ENCODE measurements at places on chromosomes 2 and 18.

GRCh38 chr2:12192762-12193161 lies 446.3 kb downstream of the LPIN1 start:
- no peak for DNase-seq

DNA sequence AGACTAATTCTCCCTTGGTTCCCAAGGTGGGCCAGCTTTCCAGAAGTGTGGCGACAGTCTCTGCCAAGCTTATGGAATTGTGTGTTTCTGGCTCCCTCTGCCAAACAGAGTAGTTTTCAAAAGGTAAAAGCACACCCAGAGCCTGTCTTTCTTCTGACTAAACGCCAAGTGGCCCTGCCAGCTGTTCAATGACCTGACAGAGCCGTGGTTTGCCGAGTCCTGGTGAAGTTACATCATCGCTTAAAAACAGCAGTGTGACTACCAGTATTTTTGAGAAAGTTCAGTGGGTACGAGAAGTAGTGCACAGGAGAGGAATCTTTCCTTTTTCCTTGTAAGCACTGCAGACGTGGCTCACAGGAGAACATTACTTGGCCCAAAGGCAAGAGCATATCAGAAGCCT lies 1.9 kb downstream of the PER2 start:
- DNase-seq: no peak

- no peak for DNase-seq
Measured at GRCh38 chr2:190069936-190070696, 7.6 kb upstream of the MSTN start.

GRCh38 chr2:99572373-99573164 lies 82.8 kb upstream of the REV1 start:
- DNase-seq: no peak

- DNase-seq: no peak
Measured at GRCh38 chr2:24304098-24304497, 56.2 kb downstream of the ITSN2 start.

DNA sequence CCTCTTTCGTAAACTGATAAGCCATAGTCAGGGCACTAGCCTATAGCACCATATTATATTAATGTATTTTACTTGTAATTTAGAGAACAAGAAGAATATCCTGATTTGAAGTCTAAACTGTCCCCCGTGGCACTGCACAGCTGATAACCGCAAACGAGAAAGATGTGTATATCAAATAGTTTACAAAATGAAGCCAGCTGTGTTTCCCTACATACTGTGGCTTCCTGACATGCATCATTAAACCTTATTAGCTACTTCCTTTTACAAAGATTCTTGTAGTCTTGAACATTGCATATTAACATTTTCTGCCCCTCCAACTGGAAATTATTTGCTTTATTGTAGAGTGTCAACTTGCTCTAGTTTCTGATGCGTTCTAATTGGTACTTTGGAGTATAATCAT lies 153.5 kb upstream of the NFATC1 start:
- no peak for DNase-seq

DNA sequence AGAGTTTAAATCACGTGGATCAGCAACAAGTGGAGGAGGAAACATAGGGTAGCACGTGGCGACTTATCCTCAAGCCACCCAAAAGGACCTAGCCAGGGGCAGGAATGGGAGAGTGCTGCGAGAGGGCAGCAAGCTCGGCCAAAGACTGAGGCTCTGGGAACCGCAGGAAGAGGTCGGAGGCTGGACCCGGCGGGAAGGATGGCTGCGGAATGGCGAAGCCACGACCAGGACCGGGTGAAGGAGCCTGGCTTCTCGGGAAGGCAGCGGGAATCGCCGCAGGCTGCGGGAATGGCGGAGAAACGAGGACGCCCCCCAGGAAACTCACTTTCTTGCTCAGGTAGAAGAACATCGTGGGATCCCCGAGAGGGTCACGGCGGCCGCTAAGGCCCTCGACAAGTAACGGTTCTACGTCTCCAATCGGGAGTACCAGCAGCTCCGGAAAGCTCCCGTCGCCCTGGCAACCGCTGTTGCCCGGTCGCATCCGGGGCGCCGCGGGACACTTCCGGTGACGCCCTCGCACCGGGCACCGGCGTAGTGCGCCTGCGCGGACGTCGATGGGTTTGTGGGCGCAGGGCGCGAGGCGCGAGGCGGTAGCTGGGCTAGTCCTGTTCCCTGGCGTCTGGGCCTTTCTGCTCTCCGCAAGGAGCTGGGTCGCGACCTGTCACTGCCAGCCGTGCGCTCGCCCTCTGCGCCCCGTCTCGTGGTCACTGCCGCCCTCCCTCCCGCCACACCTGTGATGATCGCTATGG lies at the start of gene WDR35:
Gene WDR35, minus strand, starts transcription at position 439 of the 749 bp plus-strand sequence. Its CDS starts 90 bp downstream, at position 349.
- DNase-seq: peak; percentile 84
